Muscle of leg (tissue), 16 donors: ENCODE measurements at places on chromosomes 13 and 19. TPM values are rescaled to one million over a fixed set of nuclear protein-coding genes. Genes with fewer than 3 reads are reported as not detected.

SCGB2B2 gene
- 0.22 TPM for total RNA-seq

C5AR2 gene
- total RNA-seq = 0.40 TPM

PTGER1 gene
- 0.09 TPM for total RNA-seq

TSSK6 gene
- 0.31 TPM for total RNA-seq

CGB5 gene
- total RNA-seq = 0.40 TPM

DNA sequence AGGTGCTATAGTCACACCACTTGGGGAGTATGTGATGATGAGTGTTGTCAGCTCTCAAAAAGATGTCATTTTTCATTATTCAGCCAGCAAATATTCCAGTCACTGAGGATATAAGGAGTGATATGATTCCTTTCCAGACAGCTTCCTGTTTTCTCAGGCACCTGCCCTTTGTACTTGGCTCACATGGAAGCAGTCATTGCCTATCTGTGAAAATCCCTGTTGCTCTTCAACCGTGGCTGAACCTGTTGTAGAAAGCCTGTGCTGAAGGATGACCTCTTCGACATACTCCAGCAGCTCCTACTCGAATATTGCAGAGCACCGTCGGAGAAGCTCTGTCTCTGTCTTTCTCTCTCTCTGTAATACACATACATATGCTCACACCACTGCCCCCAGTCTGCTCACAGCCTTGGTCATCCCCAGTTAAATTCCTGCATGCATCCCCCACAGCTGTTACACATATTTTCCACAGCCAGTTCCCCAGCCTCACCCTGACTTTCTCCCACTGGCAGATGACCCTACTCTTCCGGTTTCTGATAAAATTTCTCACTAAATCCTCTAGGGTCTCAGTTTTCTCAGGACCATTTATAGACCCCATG, 204.2 kb upstream of the ARGLU1 start:
- H3K36me3 ChIP-seq = no peaks in the 10 kb centered on the region
- H3K4me1 ChIP-seq = peaks cover 10% of the 10 kb centered on the region
- H3K4me3 ChIP-seq = no peak overlapping the region
- no peaks in the 10 kb centered on the region for H3K27me3 ChIP-seq

GRCh38 chr19:6459262-6460098, at the start of gene SLC25A23:
Gene SLC25A23 (minus strand): TSS chr19:6459792. CDS start chr19:6459628, 164 bp downstream.
- H3K4me1 ChIP-seq = peaks cover 17% of the 10 kb centered on the region
- H3K4me3 ChIP-seq = peak within 1 kb of the TSS; percentile 77
- peaks cover 18% of the 10 kb centered on the region for H3K27me3 ChIP-seq

GRCh38 chr13:22589880-22590279, 590.9 kb upstream of the SGCG start:
- no peak for DNase-seq
- H3K36me3 ChIP-seq = no peaks in the 10 kb centered on the region
- H3K4me3 ChIP-seq = no peak overlapping the region
- H3K27ac ChIP-seq = no peak overlapping the region
- H3K27me3 ChIP-seq = no peaks in the 10 kb centered on the region
- H3K4me1 ChIP-seq = peaks cover 3% of the 10 kb centered on the region

DNA sequence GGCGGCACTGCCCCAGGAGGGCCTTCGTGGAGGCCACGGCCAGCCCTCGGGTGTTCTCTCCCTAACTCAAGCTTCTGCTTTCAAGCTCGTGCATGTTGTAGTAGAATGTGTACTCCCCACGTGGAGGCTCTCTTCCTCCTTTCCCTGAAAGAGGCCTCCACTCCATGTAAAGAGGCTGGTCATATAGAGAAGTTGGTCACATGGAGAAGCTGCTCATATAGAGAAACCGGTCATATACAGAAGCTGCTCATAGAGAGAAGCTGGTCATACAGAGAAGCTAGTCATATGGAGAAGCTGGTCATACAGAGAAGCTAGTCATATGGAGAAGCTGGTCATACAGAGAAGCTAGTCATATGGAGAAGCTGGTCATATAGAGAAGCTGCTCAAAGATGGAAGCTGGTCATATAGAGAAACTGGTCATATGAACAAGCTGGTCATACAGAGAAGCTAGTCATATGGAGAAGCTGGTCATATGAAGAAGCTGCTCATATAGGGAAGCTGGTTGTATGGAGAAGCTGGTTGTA, 152.5 kb downstream of the COL4A1 start:
- no peak for DNase-seq
- no peaks in the 10 kb centered on the region for H3K27me3 ChIP-seq
- peaks cover 75% of the 10 kb centered on the region for H3K36me3 ChIP-seq
- H3K27ac ChIP-seq = no peak overlapping the region
- H3K4me3 ChIP-seq = no peak overlapping the region
- peaks cover 10% of the 10 kb centered on the region for H3K4me1 ChIP-seq

DNA sequence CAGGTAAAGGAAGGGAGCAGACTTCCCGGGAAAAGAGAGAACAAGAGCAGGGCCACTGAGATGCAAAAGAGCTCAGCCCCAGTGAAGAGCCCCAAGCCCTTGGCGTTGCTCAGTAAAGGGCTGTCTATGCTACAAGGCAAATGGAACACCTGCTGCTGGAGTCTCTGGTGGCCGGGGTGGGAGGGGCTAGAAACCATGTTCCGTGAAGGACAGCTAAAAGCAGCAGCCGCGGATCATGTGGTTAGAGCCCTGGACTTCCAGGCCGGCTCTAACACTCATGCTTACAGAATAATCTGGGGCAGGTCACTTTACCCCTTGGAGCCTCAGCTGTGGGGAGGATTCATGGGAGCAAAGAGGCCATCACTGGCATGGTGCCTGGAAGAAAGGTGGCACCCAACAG, 17.8 kb downstream of the POU2F2 start:
- no peak overlapping the region for H3K4me3 ChIP-seq
- peak; percentile 20 for DNase-seq
- no peaks in the 10 kb centered on the region for H3K27me3 ChIP-seq
- H3K27ac ChIP-seq = no peak overlapping the region
- H3K4me1 ChIP-seq = peaks cover 10% of the 10 kb centered on the region

DNA sequence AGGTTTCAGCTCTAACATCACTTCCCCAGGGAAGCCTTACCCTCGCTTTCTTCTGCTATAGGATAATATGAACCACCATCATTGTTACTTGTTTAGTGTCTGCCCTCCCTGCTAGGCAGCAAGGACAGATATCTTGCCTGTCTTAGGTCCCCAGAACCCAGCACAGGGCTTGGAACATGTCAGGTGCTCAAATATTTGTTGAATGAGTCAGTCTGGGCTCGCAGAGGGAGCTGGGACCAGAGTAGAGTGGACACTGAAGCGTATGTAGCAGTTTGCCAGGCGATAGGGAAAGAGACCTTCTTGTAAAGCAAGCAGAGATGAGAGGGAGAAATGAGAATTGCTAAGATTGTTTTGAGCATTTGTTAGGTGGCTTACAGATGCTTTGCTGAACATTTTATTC, 11.7 kb downstream of the BCKDHA start:
- peaks cover 40% of the 10 kb centered on the region for H3K36me3 ChIP-seq
- peaks cover 2% of the 10 kb centered on the region for H3K4me1 ChIP-seq
- DNase-seq = no peak
- H3K27ac ChIP-seq = peak overlapping the region; percentile 29

GRCh38 chr13:40572961-40573360, 93.5 kb downstream of the FOXO1 start:
- no peak overlapping the region for H3K27ac ChIP-seq
- H3K4me1 ChIP-seq = peaks cover 2% of the 10 kb centered on the region
- no peak for DNase-seq
- H3K36me3 ChIP-seq = no peaks in the 10 kb centered on the region
- no peak overlapping the region for H3K4me3 ChIP-seq

DNA sequence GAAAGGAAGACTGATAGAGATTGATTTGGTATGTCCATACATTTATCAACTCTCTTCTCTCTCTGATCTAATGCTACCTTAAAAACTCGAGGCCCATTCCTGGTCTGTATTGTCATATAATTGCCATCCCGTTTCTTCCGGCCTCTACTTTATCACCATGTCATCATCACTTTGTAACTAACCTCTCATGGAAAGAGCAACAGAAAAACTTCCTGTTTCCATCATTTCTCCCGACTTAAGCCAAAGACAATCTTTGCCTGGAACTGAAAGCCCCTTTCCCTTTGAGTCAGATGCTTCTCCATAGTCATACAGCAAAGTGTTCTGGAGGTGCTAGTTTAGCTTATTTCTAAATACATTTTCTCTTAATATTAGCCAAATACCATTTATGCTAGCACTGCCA, 2.8 kb upstream of the STOML3 start:
- no peaks in the 10 kb centered on the region for H3K36me3 ChIP-seq
- H3K4me3 ChIP-seq = no peak overlapping the region
- DNase-seq = no peak
- H3K4me1 ChIP-seq = no peaks in the 10 kb centered on the region
- H3K27me3 ChIP-seq = no peaks in the 10 kb centered on the region

DNA sequence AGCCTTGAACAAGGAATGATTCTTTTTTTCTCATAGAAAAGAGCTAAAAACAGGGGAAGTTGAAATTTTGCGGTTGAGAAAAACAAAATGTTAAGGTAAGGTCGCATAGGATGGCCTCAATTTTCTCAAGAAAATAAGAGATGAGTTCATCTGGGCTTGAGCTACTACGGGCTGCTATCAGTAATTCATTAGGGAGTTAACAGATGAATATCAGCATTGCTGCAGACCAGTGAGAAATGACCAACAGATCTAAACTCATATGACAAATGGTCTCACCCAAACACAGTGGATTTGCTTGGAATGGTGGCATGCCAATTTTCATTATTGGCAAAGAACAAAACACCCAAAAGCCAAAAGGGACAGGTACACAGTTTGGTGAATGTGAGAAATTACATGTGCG, 56.6 kb downstream of the GPC6 start:
- no peaks in the 10 kb centered on the region for H3K4me1 ChIP-seq
- no peak overlapping the region for H3K27ac ChIP-seq

GRCh38 chr19:52535771-52536447, 8.4 kb downstream of the ZNF808 start:
- H3K36me3 ChIP-seq = no peaks in the 10 kb centered on the region
- DNase-seq = peak; percentile 91
- H3K4me3 ChIP-seq = peak overlapping the region; percentile 65
- no peaks in the 10 kb centered on the region for H3K27me3 ChIP-seq
- peaks cover 10% of the 10 kb centered on the region for H3K4me1 ChIP-seq

- H3K36me3 ChIP-seq = no peaks in the 10 kb centered on the region
- H3K27ac ChIP-seq = no peak overlapping the region
- peaks cover 2% of the 10 kb centered on the region for H3K4me1 ChIP-seq
- no peak overlapping the region for H3K4me3 ChIP-seq
These were observed 36.3 kb downstream of the ZNRF4 start for GRCh38 chr19:5491565-5491964.

DNA sequence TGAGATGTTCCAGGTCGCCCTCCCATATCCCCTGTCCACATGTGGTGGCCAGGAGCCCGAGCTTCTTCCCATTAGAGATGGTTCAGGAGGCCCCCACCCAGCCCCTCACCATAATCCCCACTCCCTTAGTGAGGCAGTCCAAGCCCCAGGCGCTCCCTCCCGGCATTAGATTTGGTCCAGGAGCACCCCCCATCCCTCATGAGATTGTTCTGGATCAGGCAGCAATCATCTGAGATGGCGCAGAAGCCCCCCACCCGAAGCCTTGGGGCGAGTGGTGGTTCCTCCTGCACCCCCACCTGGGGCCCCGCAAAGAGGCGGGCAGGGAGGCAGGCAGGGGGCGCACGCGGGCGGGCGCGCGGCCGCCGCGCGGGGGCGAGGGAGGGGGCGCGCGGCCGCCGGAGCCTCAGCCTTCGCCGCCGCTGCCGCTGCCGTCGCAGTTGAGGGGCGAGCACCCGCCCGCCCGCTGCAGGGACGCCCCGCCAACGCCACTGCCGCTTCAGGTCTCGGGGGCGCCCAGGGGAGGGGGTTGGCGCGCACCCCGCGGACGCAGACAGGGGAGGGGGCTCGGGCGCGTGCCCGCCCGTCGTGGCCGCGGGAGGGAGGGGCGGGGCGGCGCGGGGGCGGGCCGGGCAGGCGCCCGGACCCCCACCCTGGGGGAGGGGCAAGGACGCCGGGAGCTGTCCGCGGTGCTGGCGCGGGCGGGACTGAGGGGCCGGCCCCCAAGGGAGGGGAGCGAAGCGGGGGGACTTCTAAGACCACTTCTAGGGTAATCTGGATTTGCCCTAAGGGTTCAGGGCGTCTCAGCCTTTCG, 46.4 kb upstream of the SHKBP1 start:
- no peak overlapping the region for H3K27ac ChIP-seq
- DNase-seq = peak; percentile 54
- no peaks in the 10 kb centered on the region for H3K36me3 ChIP-seq
- H3K4me3 ChIP-seq = no peak overlapping the region
- peaks cover 23% of the 10 kb centered on the region for H3K27me3 ChIP-seq
- H3K4me1 ChIP-seq = peaks cover 9% of the 10 kb centered on the region

- H3K27me3 ChIP-seq = no peaks in the 10 kb centered on the region
- no peaks in the 10 kb centered on the region for H3K36me3 ChIP-seq
- H3K27ac ChIP-seq = no peak overlapping the region
- H3K4me1 ChIP-seq = no peaks in the 10 kb centered on the region
These were observed 387.1 kb upstream of the SGCG start for GRCh38 chr13:22793598-22794134.

GRCh38 chr19:14395262-14395661, 14.0 kb downstream of the ADGRE5 start:
- peaks cover 65% of the 10 kb centered on the region for H3K36me3 ChIP-seq
- H3K4me1 ChIP-seq = no peaks in the 10 kb centered on the region
- no peaks in the 10 kb centered on the region for H3K27me3 ChIP-seq
- DNase-seq = no peak
- H3K27ac ChIP-seq = no peak overlapping the region
- H3K4me3 ChIP-seq = no peak overlapping the region

DNA sequence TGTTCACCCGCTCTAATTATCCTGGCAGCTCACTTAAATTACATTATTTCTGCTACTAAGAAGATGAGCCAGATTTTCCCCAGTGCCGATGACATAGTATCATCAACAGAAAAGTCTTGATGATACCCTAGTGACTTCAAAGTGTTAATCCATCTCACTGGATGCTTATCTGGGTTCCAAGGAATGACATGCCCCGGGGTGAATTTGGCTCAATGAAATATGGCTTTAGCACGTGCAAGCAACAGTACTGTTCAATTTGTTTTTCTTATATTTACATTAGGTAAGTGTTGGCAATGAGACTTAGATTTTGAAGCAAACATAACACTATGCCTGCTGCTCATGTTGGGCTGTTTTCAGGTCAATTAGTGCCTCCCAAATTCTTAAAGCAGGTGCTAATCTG, 548.2 kb upstream of the SLITRK1 start:
- H3K4me1 ChIP-seq = no peaks in the 10 kb centered on the region
- no peaks in the 10 kb centered on the region for H3K36me3 ChIP-seq
- peak; percentile 1 for DNase-seq
- H3K4me3 ChIP-seq = no peak overlapping the region
- H3K27ac ChIP-seq = no peak overlapping the region

GRCh38 chr13:101925731-101926130, 473.3 kb downstream of the ITGBL1 start:
- no peak overlapping the region for H3K27ac ChIP-seq
- H3K27me3 ChIP-seq = no peaks in the 10 kb centered on the region
- no peaks in the 10 kb centered on the region for H3K36me3 ChIP-seq
- no peak overlapping the region for H3K4me3 ChIP-seq

DNA sequence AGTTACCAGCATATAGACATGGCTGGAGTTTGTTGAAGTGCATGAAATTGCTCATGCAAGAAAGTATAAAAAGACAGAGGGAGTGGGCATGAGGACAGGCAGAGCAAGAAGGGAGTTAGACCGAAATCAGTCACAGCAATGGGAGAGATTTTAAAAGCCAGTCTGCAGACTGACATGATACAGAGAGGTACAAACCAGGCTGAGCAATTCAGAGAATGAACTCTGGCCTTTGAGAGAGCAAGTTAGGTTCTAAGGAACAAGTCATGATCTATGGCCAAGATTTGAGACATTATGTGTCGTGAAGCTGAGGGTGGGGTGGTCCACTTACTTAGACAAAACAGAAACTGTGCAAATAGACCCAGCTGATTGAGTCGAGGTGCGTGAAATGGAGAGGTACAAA, 93.4 kb upstream of the TSC22D1 start:
- H3K4me3 ChIP-seq = no peak overlapping the region
- DNase-seq = no peak
- no peaks in the 10 kb centered on the region for H3K27me3 ChIP-seq
- no peak overlapping the region for H3K27ac ChIP-seq
- H3K36me3 ChIP-seq = no peaks in the 10 kb centered on the region
